ENCODE measurements at places on chromosomes 2 and 18.

DNA sequence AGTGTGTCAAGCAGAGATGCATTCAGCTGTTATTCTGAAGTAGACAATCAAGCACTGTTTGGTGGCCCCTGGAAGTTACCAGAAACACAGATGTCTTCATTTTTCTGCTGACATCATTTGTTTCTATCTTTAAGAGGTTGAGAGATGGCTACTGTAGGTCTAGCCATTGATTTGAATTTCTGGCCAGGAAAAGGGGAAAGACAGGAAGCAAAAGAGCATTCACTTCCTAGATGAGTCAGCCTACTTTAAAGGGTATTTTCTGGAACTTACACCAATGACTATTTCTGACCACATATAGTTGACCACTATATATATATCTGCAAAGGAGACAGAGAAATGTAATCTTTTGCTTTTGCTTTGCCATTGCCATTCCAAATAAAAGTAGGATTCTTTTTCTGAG, 900.1 kb upstream of the SOX11 start:
- DNase-seq = no peak

DNA sequence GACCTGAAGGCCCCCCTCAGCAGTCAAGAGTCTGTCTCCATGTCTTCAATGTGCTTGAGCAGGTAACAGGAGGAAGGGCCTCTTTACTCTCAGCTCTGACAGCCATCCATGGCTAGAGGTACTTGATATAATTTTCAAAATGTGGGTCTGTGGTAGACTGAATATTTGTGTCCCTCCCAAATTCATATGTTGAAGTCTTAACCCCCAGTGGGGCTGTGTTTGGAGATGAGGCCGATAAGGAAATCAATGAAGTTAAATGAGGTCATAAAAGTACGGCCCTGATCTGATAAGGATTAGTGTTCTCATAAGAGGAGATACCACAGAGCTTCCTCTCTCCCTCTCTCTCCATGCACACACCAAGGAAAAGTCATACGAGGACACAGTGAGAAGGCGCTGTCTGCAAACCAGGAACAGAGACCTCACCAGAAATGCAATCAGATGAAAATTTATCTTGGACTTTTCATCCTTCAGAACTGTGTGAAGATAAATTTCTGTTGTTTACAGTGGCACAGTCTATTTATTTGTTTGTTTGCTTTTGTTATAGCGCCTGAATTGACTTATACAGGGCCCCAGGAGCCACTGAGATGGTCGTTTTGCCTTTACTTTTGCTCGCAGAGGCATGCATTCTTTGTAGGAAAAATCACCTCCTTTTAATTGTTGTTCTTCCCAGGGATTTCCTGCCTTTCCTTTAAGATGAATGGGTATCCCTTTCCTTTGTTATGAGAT, 274.8 kb upstream of the TRIB2 start:
- no peak for DNase-seq

- peak; percentile 7 for DNase-seq
Observed at GRCh38 chr2:210540900-210541289, 15.5 kb upstream of the CPS1 start.

DNA sequence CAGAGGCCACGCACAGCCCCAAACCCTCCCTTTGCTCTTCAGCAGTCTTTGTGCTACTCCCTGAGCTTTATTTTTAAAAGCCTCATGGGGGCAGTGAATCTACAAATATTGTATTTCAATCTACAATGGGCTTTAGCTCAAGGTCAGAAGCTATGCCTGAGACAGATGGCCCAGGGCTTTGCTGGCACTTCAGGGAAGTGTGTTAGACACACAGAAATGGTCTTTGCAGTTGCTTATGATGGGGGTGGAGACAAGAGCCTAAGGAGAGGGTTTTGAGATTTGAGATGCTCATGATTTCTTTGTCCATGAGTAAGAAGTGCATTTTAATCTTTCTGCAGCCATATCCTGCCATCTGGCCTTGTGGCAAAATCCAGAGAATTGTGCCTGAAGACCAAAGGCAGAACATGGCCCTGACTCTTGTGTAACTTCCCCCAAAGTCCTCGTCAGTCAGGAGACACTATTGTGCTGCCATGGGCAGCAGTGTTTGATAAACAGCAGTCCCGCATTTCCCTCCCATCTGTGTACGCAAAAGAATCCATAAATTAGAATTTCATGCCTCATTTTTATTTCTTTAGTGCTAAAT, 92.6 kb downstream of the VAPA start:
- peak; percentile 21 for DNase-seq

GRCh38 chr2:177295484-177295883, 31.0 kb upstream of the NFE2L2 start:
- no peak for DNase-seq

GRCh38 chr2:83594241-83595120, 864.6 kb downstream of the SUCLG1 start:
- no peak for DNase-seq

- DNase-seq = no peak
Observed at GRCh38 chr2:25187729-25188350, 19.5 kb upstream of the POMC start.
